ENCODE measurements at places on chromosomes 3 and 15.

DNA sequence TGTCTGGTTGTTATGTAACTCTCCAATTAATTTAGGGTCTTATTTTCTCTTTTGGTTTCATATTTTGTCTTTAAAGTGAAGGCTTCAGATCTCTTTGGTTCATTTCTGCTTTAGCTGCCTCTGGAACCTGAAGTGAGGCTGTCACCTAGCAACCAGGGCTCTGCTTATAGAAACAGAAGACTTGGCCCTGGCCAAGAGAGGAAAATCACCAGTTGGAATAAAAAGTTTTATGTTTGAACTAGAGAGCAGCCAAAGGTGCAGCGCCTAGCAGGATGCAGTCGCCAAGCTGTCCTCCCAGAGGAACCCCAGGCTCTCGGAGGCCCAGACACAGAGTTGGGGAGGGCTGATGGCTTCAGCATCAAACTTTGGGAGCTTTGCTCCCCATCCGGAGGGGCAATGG is 41.1 kb downstream of the LYZL4 start:
- DNase-seq, result peak; percentile 2

DNA sequence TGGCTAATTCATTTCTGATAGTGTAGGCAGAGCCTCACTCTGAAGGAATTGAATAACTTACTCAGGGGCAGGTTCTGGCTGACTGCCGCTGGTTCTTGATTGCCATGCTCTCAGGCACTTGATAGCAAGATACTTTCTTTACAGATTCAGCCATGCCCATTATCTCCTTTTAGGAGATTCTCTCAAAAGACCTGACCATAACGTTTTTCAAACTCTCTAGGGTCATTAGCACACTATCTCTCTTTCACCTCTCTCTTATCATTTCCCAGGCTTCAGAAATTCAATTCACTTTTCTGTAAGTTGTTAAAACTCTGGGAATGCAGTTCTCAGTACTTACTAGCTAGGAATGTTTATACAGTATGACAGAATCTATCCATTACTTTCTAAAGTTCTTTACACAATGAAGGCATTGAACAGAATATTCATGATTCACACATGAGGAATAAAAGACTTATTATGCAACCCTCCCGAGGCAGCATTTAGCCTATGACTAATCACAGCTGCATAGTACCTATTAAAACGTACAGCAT is 850.3 kb upstream of the CADM2 start:
- no peak for DNase-seq

- DNase-seq, result no peak
These were observed 23.2 kb downstream of the HAPLN3 start for GRCh38 chr15:88872106-88872505.

DNA sequence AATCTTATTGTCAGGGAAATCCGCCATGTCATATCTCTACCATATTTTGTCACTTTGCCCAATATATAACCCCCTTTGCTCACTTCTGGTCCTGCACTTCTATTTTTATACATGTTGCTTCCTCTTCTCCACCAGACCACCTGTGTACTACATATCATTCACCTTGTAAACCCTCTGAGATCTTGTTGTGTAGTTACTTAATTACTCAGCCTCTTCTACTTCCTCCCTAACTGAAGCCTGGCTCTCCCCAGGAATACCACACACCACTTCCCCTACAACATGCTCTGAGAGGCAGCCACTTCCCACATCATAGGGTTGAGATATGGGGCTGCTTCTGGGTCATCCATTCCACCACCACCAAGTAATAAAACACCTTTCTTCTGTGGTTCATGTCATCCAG is 10.0 kb downstream of the HEXA start:
- DNase-seq, result no peak

GRCh38 chr3:72370947-72371346 is 477.3 kb downstream of the SHQ1 start:
- no peak for DNase-seq

DNA sequence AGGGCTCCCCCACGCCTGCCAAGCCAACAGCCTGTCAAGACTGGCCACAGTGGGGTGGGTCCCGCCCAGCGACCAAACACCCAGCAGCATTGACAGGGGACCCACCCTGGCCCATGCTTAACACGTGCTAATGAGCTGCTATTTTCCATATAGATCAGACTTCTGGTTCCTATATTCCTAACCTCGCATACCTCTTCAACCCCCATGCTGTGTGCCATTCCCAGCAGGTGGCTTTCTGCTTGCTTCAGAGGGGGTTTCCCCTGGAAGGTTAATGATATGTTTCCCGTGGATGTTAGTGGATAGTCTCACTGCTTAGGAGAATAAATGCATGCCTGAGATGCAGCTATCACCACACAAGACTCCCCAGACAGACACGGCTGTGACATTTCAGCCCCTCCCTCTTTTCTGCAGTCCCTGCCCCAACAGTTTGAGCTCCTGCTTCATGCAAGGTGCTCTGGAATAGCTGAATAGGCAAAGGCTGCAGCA is 37.9 kb upstream of the MGLL start:
- no peak for DNase-seq

DNA sequence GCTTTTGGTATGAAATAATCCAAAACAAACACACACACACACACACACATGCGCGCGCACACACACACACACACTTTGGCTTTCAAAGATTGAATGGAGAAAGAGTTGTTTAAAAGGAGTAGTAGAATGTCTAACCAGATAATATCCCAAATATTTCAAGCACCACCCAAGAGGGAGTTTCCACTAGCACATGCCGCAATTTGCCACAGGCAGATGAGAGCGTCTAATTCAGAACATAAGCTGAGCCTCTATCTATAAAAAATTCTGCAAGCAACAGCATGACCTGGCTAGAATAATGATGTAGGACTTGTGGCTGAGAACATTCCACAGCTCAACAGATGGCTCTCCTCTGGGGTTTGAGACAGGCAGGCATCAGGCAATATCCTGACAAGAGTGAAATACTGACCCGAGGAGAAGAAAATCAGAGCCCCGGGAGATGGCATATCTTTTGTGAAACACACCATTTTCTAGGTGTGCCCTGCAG is 302.5 kb upstream of the GADL1 start:
- DNase-seq, result no peak

- DNase-seq, result peak; percentile 65
These were observed 70.8 kb upstream of the ZBTB20 start for GRCh38 chr3:115217678-115218451.

- DNase-seq, result no peak
These were observed 923.7 kb downstream of the EPHA3 start for GRCh38 chr3:90031121-90031520.

GRCh38 chr15:35271371-35272043 is 186.4 kb upstream of the NANOGP8 start:
- DNase-seq, result no peak

- DNase-seq, result peak; percentile 60
These were observed 65.1 kb downstream of the GOLIM4 start for GRCh38 chr3:168030577-168030976.

DNA sequence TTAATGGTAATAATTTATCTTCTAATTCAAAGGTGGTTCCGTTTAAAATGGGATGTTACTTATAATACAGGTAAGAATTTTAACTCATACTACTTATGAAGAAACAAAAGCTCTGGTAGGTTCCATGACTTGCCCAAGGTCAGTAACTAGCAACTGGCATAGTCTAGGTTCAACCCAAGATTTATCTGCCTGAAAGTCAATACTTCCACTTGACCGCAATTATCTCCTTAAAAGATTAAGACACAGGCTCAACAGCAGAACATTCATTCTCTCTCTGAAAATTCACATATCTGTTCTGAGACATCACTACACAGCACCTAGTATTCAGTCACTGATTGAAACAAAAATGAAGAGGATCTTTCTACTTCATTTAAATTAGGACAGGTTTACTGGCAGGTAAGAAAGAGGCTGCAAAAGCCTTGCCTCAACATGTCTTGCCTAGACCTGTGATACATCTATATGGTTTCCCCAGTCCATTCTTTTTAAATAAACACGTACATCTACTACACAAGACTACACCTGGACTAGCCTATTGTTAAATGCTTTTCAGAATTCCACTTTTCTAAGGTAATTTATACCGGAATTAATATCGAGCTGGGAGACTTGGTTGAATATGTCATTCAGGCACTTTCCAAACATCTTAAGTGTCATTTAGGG is 1.2 kb downstream of the CSNK1G1 start:
- no peak for DNase-seq

DNA sequence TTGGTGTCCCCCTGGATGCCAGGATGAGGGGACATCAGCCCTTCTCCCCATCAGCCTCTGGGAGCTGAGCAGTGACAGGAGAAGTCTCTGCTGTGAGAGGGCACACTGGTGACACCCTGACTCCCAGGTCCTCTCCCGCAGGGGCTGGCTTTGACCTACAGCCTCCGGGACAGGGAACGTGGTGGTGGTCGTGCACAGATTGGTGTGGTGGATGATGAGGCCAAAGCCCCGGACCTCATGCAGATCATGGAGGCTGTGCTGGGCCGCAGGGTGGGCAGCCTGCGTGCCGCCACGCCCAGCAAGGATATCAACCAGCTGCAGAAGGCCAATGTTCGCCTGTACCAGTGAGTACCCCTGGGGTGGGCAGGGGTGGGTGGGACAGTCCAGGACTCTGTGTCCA is 6.8 kb downstream of the VILL start:
- no peak for DNase-seq

- no peak for DNase-seq
These were observed 8.8 kb upstream of the CMC1 start for GRCh38 chr3:28232659-28233058.

DNA sequence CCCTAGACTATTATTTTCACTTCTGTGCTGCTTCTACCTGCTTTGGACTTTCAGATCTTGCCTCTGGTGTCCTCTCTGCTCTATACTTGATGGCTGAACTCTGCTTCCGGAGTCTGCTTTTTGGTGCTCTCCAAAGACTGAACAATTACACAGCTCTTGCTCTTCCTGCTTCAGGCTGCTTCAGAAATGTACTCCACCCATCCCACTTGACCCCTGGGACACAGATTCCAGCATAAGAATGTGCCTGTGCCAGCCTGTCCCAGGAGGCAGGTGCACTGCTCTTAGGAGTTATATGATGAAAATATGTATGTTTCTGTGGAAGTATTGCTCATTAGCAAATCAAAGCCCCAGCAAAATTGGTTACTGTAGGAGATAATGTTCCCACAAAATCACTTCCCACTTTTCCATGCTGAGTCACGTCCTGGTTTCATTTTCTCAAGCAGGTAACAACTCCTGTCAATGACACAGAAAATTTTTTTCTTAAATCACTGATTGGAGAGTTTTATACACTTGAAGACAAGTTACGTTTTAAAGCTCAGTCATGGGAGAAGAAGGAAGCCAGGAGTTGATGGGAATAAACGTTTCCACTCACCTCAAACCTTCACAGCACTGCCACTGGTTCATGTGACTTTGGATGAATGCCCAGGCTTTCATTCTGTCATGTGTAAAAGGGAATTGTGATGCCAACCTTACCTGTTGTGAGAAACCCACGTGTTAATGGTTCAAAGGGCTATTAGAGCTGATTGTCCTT is 239.4 kb upstream of the ZPLD1 start:
- peak; percentile 18 for DNase-seq

- DNase-seq, result no peak
These were observed 3.1 kb upstream of the CDV3 start for GRCh38 chr3:133570139-133570936.

GRCh38 chr15:49148727-49149126 is 6.7 kb downstream of the COPS2 start:
- no peak for DNase-seq

GRCh38 chr3:11495948-11496557 is 147.7 kb downstream of the VGLL4 start:
- DNase-seq, result no peak

- DNase-seq, result no peak
These were observed 223.9 kb downstream of the RYR3 start for GRCh38 chr15:33534642-33535041.

- DNase-seq, result no peak
These were observed 26.4 kb upstream of the ZBED2 start for GRCh38 chr3:111621535-111621934.

DNA sequence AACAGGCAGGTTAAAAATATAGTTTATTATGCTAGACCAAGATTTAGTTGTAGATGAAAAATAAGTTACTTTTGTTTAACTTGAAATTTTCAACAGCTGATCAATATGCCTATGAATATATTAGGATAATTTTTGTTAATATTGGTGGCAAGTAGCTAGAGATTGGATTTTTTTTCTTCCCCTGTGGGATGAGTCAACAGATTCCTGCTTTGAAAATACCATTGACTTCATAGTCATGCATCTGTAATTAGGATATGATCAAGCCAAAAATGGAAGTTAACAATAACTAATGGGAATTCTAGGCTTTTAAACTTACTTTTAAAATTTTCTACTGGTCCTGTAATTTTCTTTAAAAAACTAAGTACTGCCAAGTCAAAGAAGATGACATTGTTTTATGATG is 211.7 kb downstream of the ZIC1 start:
- no peak for DNase-seq

DNA sequence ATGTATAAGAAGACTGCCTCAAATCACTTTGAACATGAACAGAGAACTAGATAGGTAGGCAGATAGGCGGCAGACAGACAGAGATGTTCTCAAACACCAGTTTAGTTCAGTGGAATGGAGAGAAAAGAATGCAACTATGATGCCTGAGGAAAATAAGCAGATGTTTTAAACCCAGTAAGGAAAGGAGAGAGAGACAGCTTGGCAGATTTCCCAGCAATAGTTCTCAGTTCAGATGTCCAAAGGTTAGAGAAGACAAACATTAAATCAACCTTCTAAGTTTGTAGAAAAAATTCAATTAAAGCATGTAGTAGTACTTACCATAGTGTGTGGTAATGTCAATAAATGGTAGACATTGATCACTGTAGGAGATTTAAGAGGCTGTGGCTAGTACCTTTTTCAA is 209.6 kb upstream of the PFN2 start:
- DNase-seq, result no peak

GRCh38 chr3:120683213-120683612 is 1.2 kb upstream of the HGD start:
- DNase-seq, result no peak

DNA sequence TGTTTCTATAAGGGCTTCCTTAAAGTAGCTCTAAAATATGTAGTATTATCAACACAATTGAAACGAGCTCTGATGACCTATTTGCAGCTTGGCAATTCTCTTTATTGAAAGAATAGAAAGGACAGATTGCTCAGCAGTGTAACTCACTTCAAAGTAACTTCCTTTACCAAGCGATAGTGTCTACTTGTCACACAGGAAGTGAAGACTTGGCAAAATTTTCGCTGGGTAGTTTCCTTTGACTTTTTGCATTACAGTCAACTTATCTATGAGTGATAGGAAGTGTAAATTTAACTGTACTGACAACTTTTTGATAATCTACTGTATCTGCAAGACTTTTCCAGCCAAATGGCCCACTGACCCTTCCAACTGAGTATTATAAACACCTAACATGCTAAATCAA is 22.8 kb downstream of the SLC9A9 start:
- no peak for DNase-seq

- no peak for DNase-seq
These were observed 65.8 kb upstream of the CADPS start for GRCh38 chr3:62940771-62941563.

- DNase-seq, result no peak
These were observed 368.6 kb upstream of the GBE1 start for GRCh38 chr3:82130046-82130445.

- no peak for DNase-seq
These were observed 95.7 kb upstream of the SLC24A5 start for GRCh38 chr15:48025118-48025517.
